ENCODE measurements at places on chromosomes 5 and 9.

DNA sequence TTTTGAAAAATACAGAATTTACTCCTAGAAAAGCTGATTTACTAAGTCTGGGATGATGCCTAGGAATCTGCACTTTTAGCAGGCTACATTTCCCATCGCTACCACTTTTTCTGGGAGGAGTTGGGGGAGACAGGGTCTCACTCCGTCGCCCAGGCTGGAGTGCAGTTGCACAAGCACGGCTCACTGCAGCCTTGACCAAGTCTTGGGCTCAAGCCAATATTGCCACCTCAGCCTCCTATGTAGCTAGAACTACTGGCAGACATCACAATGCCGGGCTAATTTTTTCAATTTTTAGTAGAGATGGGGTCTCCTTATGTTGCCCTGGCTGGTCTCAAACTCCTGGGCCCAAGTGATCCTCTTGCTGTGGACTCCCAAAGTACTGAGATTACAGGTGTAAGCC, 85.9 kb downstream of the NR6A1 start:
- DNase-seq: no peak

- no peak for DNase-seq
These were observed 503.6 kb downstream of the ELAVL2 start for GRCh38 chr9:23322392-23322791.

DNA sequence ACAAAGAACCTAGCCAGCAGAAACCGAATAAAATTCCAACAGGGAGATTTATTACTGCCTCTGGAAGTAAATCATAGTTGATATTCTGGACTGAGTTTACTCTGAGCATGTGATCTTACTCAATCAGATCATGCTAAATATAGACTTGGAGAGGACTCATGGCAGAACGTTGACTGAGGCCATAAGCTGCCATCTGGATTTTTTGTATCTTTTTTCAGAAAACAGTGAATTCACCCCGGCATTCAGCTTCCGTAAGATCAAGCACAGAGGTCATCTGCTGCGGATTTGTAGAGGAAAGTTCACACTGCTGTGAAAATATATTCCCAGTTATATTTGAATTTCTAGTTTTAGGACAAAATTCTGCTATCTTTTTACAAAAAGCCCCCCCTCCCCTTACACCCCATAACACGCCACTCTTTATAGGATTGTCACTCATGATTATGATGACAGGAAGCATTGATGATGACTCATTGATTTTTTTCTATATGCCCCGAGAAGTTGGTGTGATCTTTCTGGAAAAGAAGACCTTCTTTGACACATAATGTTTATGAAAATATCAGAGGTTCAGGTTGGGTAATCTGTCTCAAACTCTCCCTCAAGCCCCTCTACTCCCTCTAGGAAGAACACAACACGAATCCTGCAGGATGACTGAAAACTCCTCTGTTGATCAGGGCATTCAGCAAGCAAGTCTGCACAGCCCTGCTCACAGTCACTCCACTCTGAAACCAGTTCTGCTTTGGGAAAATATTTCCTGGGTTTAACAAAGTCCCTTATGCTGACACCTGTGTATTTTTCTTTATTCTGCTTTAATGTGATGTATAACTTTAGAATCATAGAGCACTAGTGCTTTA, 70.8 kb downstream of the NXNL2 start:
- no peak for DNase-seq

GRCh38 chr9:114134827-114135396, 20.4 kb upstream of the COL27A1 start:
- no peak for DNase-seq

DNA sequence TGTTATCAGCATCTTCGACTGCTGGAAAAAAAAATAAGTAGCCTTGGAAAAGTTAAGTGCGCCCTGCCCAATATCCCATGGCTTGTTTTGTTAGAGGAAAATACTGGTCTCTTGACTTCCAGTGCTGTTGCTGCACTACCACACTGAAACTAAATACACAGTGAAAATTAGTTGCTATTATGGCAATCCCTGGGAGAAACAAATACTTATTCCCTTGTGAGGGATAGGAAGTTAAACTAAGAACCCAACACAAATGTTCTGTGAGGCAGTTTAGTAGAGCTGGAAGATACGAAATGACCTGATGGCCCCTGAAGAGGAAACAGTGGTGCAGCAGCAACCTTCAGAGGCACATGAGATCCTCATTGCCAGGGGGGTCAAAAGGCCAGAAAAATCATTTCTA, 164.0 kb downstream of the ARL15 start:
- no peak for DNase-seq

DNA sequence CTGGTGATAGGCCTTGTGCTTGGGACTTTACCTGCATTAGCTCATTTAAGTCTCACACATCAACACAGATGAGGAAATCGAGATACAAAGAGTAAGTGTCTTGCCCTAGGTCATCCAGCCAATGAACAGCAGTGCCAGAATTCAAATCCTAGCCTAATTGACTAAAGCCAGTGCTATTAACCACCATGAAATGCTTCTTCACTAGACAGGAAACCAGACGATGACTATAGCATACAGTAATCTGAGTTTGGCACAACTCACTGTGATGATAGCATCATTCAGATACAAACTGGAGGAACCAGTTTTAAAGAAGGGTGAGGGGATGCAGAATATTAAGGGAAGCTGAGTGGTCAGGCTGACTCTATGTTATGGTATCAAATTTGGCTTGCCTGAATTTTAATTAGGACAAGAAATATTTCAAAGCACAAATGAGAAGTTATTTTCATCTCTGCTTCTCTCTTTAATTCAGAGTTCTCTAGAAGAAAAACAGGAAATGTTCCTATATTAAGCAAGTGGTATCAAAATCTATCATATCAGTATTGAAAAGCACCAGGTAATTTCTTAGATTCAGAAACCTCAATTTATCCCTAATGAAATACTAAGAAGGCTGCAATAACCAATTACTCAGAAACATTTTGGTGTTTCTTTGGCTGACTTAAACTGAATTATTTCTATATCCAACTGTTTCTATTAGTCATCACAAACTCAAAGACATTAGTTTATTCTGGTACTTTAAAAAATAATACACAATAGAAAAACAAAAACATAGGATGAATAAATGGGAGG, 147.0 kb upstream of the RASA1 start:
- no peak for DNase-seq

Data from activated CD8-positive, alpha-beta memory T cell treated with anti-CD3 and anti-CD28 coated beads for 1 hour (primary cell).